ENCODE measurements at places on chromosomes 13 and 19. TPM values are rescaled to one million over a fixed set of nuclear protein-coding genes. Genes with fewer than 3 reads are reported as not detected.

Gene SIGLECL1
- not detected for total RNA-seq

Gene ZNF160
- 18.8 TPM for total RNA-seq

DNA sequence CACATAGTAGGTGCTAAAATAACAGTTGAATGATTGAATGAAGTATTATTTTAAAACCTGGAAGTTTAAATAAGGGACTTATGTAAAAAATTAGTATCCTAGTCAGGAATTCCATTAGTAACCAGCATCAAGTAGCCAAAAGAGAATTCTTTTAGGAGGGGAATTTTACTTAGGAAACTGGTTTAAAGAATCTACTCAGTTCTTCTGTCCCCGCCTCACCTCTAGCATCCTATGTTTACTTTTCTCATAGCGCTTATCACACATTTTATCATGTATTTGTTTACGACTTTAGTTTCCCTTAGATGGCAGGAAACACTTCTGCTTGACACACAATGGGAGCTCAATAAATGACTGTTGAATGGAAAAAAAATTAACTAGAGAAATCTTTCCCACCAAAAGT lies 229.0 kb downstream of the KLF5 start:
- no peak for DNase-seq

GRCh38 chr13:98326291-98326690 lies 149.2 kb upstream of the RNF113B start:
- no peak for DNase-seq

DNA sequence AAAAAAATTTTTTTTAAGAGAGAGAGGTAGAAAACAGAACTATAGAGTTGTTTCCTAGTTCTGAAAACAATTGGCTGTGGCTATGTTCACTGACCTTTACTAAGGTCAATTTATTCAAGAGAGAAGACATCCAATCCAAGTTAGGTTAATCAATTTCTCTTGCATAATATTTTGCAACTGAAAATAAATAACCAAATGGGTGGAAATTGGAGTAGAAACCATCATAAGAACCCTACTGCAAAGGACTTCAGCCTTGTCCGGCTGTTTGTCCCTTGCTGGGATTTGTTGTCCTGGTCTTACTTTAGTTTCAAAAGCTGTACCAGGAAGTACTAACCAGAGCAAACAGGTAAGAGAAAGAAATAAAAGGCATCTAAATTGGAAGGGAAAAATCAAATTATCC lies 23.3 kb upstream of the ZC3H13 start:
- DNase-seq = no peak

DNA sequence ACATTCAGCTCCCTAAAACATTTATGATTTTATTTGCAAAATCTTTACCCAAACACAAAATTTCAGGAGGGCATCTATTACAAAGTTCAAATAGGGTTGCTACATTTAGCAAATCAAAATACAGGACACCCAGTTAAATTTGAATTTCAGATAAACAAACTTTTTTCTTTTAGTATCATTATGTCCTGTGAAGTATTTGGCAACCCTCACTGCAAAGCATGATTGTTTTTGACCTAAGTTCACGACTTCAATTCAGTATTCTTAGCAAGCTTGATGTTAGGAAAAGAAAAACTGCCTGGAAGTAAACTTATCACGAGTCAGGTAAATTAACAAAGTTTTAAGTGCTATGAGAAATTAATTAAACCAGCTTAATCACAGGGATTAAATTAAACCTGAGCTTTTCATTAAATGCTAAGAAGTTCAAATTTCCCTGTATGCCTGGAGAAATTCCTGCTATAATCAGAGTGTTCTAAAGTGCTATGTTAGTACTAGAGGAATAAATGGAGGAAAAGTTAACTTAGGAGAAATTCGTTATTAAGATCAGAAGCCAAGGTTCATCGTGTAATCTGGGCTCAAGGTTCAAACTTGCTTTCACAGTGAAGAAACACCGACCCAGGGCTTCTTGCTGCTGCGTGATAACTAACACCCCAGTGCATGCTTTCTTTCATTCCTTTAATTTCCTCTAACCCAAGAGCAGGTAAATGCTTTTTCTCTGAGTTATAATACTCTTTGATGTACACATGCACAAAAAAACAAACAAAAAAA lies 298.1 kb downstream of the FOXO1 start:
- no peak for DNase-seq

DNA sequence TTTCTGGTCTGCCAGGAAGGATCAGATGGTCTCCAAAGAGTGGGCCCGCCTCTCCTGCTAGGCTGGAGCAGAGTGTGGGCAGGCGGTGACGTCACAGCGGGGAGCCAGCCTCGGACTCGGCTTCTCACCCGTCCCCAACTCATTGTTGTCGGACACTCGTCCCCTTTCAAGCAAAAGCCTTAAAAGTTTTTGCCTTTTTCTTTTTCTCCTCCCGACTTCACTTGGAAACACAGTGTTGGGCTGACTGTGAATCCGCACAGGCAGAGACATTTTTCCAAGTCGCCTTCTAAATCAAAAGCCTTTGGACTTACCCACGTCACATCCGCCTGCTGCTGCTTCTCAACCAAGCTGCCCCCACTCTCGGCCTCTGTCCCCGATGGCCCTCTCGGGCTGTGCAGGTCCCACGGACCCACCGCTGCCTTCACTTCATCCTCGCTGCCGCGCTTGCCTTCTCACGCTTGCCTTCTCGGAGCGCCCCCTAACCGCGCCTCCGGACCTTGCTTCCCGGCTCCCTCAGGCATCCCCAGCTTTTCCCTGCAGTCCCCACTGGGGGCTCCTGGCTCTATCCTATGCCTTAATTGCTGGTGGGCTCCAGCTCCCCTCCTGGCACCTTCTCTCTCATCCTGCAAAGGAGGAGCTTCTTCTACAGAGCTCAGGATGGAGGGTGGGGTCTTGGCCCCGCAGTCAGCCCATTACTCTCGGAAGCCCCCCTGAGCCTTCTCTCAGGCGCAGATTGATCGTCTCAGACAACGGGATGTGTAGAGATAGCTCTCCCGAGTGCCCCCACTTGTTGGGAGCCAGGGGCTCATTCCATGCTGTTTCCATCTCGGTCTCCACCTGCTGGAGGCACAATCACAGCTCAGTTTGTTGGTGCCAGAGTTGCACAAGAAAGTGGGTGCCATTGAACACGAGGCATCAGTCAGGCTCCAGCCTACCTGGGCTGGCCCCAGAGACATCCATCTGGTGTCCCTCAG lies 3.9 kb upstream of the ZNF135 start:
- no peak for DNase-seq

GRCh38 chr13:29511106-29511796 lies 84.2 kb downstream of the SLC7A1 start:
- DNase-seq = no peak

Gene COL5A3
- total RNA-seq = 3.2 TPM
